Dorsolateral prefrontal cortex (tissue), 122 donors: ENCODE measurements at places on chromosomes 3 and 15. TPM values are rescaled to one million over a fixed set of nuclear protein-coding genes. Genes with fewer than 3 reads are reported as not detected.

The PLSCR5 gene
- not detected for total RNA-seq

The TRAT1 gene
- not detected for total RNA-seq

The FBXL22 gene
- total RNA-seq = 1.2 TPM

The CLRN1 gene
- not detected for total RNA-seq

The TNNC1 gene
- total RNA-seq = 2.3 TPM

The GXYLT2 gene
- 9.1 TPM for total RNA-seq

The ALG1L2 gene
- 2.5 TPM for total RNA-seq

The RHOV gene
- 2.9 TPM for total RNA-seq

The PEAK1 gene
- total RNA-seq = 82.5 TPM

The ANKRD28 gene
- total RNA-seq = 67.5 TPM

The NEO1 gene
- total RNA-seq = 67.5 TPM

The SAMD7 gene
- not detected for total RNA-seq

The XIRP1 gene
- total RNA-seq = not detected

The THAP10 gene
- 11.4 TPM for total RNA-seq

The USF3 gene
- total RNA-seq = 20.2 TPM

The EPHB1 gene
- total RNA-seq = 32.8 TPM

The HTR3E gene
- total RNA-seq = not detected

The TMCO5A gene
- total RNA-seq = not detected

The CCR9 gene
- total RNA-seq = 0.96 TPM

The FOXB1 gene
- not detected for total RNA-seq

The PATL2 gene
- 1.3 TPM for total RNA-seq

The CELF6 gene
- 14.1 TPM for total RNA-seq

The LRRC31 gene
- total RNA-seq = not detected

The SH2D7 gene
- total RNA-seq = not detected

The PRTG gene
- total RNA-seq = 3.7 TPM

The ITPKA gene
- total RNA-seq = 56.9 TPM

The SEC62 gene
- total RNA-seq = 192 TPM

The IQCF5 gene
- total RNA-seq = not detected

The SUSD5 gene
- 5.0 TPM for total RNA-seq

The OR5K2 gene
- total RNA-seq = not detected

The IL16 gene
- total RNA-seq = 4.3 TPM

The CLSTN2 gene
- total RNA-seq = 63.3 TPM

The IQCH gene
- 9.3 TPM for total RNA-seq

The ARGFX gene
- total RNA-seq = not detected

The EXD1 gene
- total RNA-seq = 0.22 TPM

The USP8 gene
- total RNA-seq = 75.6 TPM

The SNTN gene
- total RNA-seq = not detected

The LTK gene
- 1.3 TPM for total RNA-seq

The ACKR2 gene
- 2.6 TPM for total RNA-seq

The CRYGS gene
- 6.5 TPM for total RNA-seq

The CCDC39 gene
- total RNA-seq = 4.4 TPM
